Femur (tissue), 1 donor: ENCODE measurements at places on chromosomes 5 and 9.

- no peak for DNase-seq
Observed at GRCh38 chr5:71633255-71634155, 46.4 kb downstream of the MCCC2 start.

GRCh38 chr9:119304555-119304954 is 64.7 kb downstream of the BRINP1 start:
- no peak for DNase-seq

- DNase-seq: no peak
Observed at GRCh38 chr5:131386779-131387178, 122.9 kb downstream of the CDC42SE2 start.

DNA sequence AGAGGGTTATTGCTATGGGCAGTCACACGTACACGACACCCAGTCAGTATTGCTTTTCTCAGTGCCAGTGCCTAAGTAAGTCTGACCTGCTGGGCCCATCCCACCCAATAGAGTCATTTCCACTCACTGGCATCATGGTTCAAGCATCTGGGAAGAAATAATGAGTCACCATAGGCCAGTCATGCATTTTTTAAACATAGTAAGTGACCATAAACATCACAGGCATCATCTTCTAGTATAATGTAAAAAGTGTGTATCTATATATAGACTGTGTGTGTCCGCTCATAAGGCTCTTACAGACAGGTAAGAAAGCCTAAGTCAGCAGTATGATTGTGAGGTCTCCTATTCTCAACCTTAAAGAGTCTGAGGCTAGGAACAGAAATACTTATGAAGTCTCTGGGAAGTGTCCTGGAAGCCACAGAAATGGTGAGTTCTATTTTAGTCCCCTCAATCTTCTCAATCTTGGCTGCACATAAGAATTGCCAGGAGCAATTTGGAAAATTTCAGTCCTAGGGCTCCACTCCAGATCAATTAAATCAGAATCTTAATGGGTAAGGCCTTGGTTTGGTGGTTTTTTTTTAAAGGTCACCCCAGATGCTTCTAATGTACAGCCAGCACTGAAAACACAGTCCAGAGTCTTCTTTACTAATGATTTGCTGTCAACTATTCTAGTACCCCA is 65.2 kb downstream of the ZNF366 start:
- DNase-seq: no peak

DNA sequence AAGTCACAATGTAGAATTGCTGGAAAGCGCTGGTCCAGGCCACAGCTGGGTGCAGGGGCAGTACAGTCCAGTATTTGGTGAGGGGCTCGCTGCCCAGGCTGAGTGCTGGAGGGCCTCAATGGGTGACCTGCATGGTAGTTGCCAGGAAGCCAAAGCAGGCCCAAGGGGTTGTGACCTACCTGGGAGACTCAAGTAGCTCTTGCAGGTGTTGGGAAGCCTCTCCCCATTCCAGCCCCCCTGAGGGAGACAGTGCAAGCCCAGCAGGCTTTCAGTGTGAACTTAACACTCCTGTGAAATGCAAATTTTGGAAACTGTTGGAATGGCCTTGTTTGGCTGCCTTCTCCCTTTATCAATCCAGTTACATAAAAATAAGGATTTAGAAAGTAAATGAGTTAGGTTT is 13.9 kb downstream of the KDM4C start:
- no peak for DNase-seq

DNA sequence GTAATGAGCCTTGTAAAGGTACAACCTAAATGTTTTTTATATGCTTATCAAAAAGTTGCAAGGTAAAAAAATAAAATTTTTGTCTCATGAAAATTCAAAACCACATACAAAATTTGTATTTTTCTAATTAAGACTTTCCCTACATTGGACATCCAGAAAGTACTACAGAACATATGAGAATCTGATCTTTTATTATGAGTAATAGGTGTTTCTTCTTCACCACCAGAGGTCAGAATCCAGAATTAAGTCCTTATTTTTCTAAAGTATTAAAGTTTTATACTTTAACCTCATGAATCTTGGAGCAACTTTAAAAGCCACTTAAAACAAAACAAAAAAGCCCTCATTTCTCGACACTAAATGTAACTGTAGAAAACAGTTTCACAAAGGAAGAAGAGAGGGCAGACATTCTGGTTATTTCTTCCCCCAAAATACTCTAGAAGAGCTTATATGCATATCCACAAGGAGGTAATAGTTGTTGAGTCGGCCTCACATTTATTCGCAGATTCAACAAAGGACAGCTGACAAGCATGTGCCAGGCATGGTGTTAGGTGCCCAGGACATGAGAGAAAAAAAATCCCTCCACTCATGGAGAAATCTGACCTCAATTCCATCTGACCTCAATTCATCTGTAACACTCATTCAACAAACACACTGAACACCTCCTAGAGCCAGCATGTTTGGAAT is 69.3 kb downstream of the MLLT3 start:
- no peak for DNase-seq

DNA sequence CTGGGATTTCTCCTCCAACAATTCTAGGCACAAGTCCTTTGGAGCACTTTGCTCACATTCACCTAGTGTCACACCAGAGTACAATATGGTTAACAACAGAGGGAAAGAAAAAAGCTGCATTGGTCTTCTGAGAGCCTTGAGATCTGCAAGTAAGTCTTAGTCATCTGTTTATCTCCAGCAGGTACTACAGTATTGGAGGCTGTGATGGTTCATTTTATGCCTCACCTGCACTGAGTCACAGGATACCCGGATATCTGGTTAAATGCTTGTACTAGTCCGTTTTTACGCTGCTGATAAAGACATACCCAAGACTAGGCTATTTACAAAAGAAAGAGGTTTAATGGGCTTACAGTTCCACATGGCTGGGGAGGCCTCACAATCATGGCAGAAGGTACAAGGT is 525.0 kb downstream of the NR2F1-AS1 start:
- DNase-seq: no peak

DNA sequence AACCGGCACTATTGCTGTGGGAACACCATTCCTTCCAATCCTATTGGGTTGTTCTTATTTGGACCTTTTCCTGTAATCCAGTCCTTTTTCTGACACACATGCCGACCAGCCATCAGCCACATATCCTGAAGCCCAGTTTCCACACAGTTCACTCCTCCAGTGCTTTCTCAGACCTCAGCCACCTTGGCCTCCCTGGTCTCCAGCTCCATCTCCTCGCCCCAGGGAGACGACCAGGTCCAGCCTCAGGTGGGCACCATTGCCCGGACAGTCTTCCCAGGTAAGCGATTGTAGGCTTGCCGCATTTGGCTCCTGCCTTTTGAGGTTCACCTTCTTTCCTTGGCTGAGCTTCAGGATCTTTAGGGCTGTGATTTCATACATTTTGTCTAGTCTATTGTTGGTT is 15.2 kb upstream of the TERT start:
- DNase-seq: no peak

DNA sequence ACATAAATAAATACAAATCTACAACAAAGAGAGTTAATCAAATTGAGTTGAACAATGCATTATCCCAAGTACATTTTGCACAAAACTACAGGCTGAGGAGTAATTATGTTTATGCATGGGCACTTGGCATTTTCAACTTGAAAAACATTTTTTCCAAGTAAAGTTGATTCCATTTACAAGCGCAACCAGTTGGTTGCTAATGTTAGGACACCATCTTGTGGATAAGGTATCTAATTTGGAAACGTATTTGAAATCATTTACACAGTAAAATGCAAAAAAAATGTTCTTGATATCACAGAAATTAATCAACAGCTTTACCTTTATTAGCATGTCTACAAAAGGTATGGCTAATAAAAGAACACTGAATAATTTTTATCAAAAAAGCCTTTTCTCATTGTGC is 18.8 kb downstream of the FTMT start:
- no peak for DNase-seq

GRCh38 chr9:5630081-5630507 is 1.2 kb downstream of the RIC1 start:
- DNase-seq: peak; percentile 31

- DNase-seq: no peak
Observed at GRCh38 chr9:84226126-84226525, 114.4 kb downstream of the SLC28A3 start.

GRCh38 chr5:30401479-30402058 is 791.9 kb upstream of the CDH6 start:
- DNase-seq: peak; percentile 14

DNA sequence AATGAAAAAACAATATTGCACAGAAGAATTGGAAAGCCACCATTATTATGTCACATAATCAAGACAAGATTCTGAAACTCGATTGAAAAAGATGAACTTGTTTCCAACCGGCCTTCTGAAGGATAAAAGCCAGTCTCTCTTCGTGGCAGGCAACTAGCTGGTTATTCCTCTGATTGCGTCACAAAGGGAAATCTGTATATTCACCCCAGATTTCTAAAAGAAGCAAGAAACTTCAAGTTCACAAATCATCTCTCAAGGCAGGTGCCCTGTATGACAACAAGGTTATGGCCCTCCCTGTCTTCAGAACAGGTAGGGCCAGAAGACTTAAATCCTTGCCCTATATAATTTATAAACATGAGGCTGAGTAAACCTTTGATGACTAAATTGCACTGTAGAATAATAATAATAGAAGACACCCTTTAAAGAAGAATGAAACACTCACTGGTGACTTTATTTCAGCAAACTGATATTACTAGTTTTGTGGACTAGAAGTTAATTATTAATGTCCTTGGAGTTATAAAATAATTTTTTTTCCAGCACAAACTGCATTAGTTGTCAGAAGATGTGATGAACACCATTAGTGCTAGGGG is 2.9 kb upstream of the KLF4 start:
- no peak for DNase-seq
